HTR-8/SVneo (cell line): ENCODE measurements at places on chromosomes 1 and 21.
A peak's percentile ranks its signal among the peaks of the same experiment; 100 is the strongest.

DNA sequence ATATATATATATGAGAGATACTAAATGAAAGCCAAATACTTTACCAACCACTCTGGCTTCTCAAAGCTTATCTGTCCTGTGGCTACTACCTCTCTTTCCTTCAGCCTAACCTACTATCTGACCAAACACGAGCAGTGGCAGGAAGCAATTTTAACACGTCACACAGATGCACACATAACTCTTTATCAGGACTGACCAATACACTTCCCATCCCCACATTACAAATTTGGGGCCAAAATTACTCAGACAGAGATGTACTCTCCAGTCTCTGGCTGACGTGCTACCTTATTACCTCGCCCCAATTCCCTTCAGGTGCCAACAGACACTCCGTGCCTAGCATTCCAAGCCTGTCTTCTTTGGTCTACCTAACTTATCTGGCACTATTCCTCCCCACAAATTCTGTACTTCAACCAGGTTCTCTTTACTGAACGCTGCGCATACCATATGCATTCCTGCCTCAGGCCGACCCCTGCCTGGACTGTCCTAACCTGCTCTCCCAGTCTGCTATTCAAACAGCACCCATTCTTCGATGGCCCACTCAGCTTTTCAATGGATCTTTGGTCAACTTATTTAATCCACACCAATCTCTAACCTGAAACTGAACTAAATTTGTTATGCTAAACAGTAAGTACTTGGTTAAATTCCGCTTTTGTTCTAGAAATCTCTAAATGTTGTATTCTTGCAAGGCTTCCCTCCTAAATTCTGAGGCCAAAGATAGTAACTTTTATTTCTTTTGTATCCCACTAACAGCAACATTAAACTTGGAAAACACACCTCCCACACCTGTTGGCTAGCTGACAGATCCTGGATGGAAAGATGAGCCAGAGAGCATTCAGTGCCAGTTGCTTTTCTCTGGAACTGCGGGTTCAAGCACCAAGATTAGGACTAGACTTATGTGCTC is 27.9 kb downstream of the RERE start:
- DNase-seq, result no peak

DNA sequence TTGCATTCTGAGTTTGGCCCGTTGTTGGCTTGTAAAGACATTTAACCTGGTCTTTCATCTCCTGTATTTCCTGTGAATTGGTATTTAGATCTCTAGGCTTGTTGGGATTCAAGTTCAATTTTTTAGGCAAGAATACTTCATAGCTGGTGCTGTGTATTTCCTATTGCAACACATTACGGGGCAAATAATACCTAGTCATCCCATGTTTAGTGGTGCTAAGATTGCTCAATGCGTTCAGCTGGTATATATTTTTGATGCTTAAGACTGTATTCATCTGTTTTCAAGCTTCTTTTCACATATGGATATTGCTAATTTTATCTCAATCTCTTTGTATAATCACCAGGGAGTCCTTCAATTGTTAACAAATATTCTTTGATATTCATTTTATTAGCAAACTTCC is 87.5 kb upstream of the ZBTB18 start:
- no peak for DNase-seq

DNA sequence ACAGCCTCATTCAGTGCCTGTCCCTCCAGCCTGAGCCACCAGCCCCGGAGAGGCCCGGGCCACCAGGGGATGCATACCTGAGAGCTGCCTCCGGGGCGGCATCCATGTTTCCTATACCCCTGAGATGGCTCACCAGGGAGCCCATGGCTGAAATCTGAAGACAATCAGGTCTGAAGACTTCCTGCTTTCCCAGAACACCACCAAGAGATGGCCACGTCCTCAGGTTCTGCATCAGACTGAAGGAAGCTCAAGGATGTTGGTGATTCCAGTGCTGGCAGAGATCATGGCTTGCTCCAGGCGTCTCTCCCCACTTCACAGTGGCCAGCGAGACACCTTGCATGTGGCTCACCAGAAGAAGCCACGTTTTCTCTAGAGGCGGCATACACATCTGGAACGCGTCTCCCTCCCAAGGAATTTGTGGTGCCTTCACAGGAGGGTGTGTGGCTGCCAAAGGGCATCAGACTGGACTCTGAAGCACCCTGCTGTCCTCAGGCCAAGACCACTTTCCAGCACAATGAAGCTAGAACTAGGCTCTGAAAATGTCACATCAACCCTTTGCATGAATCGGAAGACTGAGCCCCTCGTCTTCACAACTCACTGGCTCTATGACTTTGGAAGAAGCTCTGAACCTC is 170.7 kb upstream of the IRF2BP2 start:
- no peak for DNase-seq

GRCh38 chr1:245026247-245026646 is 128.5 kb upstream of the KIF26B start:
- no peak for DNase-seq

- DNase-seq, result no peak
These were observed 20.9 kb downstream of the RNF187 start for GRCh38 chr1:228507961-228508652.

DNA sequence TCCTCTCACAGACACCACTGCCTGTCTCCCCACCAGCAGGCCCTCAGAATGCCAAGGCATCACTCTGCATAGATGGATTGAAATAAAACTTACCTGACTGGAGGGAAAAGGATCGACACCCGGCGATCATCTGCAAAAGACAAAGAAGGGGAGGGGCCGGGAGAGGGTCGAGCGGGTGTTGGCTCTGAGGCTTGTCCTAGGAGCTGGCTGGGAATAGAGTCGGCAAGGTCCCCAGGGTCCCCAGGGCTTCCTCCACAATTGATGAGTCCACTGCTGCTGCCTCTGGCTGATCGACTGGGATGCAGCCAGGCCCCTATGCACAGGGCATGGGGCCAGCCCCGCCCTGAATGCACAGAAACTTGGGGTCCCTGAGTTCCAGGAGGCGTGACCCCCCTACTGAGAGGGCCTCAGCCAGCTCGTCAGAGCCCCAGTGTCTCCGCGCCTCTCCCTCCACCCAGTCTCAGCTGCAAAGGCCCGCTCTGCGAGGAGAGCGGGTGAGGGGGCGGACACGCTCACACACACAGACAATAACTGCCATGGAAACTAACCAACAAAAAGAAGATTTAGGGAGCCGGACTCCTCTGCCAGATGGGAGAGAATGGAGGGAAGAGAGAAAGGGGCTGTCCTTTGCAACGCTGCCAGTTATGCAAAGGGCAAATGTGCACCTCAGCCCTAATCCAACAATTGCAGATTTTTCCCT is at the start of gene KLHDC8A:
Gene KLHDC8A, minus strand, starts transcription at position 483 of the 700 bp plus-strand sequence. CDS start 13,318 bp downstream, outside the sequence.
- DNase-seq, result no peak

- no peak for DNase-seq
These were observed 32.6 kb downstream of the RNF11 start for GRCh38 chr1:51268634-51269033.

GRCh38 chr1:198495631-198496030 is 44.8 kb downstream of the ATP6V1G3 start:
- no peak for DNase-seq

- DNase-seq, result no peak
These were observed 119.0 kb downstream of the PDE4B start for GRCh38 chr1:65911679-65912078.

DNA sequence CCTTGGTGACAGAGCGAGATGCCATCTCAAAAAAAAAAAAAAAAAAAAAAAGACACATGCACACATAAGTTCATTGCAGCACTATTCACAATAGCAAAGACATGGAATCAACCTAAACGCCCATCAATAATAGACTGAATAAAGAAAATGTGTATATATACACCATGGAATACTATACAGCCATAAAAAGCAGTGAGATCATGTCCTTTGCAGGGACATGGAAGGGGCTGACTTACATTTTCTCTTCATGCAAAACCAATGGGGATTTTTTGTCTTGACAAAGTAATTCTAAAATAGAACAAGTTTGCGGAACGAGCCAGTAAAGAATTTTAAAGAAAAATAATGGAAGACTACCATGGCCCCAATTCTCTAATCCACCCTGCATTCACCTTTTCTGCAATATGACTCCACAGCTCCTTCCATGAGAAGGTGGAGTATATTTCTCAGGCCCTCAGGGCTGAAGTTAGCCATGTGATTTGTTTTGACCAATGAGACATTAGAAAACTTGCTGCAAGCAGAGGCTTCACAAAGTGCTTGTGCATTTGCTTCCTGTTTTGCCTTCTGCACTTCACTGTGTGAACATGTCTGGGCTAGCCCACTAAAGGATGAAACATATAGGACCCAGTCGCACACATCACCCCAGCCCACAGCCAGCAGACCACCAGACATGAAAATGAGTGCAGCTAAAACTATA is 78.8 kb upstream of the NR5A2 start:
- DNase-seq, result peak; percentile 61

DNA sequence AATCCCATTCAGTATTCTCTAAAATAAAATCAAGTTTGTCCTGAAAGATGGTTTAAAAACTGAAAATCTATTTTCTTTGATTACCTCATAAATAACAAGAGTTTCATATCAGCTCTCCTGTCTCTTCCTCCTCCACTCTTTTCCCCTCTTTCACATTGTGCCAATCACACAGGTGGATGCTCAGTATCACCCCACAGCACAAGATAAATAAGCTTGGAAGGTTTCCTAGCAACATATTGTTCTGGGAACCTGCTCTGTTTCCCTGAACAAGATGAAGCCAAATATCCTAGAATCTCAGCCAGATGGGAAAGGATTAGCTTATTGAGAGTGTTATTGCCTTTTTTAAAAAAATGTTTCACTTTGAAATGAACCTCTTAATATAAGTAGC is 45.7 kb upstream of the CACYBP start:
- DNase-seq, result no peak

DNA sequence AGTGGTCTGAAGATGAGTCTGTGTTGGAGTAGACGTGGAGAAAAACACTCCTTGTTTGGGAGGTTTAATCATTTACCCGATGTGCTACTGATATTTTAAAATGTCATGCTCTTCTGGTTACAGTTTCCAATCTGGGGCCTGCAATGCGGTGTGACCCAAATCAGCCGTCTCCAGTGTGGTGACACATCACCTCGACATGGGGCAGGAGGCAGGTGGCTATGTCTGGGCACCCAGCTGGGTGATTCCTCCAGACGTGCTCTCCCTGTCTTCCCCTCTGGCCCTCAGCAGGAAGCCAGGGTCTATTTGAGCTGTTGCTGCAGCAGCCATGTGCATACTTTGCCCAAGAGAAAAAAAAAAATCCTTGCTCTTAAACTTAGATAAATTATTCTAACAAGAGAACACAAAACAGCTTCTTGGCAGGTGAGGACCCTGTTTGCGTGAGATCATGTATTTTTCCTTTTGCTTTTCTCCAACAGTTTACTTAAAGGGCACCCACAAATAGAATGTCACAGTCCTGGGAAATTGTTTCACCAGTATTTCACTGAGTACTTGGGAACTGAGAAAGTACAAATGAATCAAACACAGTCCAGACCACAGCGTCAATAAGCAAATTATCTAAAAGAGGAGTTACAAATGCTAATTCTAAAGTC is 38.9 kb upstream of the MAP10 start:
- DNase-seq, result no peak

GRCh38 chr21:18007121-18007520 is 188.0 kb upstream of the C21orf91 start:
- DNase-seq, result no peak

DNA sequence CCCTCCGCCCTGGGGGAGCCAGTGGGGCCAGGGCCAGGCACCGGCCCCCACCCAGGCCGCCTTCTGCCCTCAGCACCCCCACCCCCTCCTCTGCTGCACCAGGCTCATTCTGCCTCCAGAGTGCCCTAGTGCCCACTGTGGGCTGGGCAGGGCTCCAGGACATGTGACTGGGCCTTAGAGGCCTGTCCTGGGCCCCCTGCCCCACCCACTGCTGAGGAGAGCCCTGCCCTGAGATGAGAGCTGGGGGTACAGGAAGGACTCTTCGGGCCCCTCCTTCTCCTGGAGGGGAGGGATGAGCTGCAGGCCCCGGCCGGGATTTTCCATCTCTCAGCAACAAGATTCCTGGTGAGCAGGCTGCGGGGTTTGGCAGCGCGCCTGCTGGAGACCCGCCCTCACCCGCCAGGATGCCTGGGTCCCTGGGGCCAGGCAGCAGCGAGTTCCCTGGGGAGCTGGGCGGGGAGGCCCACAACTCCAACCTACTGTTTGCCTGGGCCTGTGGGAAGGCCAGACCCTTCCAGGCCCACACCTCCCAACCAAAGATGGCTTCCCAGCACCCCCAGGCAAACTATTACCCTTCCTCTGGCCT is 14.0 kb downstream of the AHDC1 start:
- no peak for DNase-seq
